Foreskin keratinocyte (primary cell): ENCODE measurements at places on chromosomes 2 and 18. TPM values are rescaled to one million over a fixed set of nuclear protein-coding genes. Genes with fewer than 3 reads are reported as not detected.

TRAPPC8 gene
- polyA plus RNA-seq = 11.1 and 13.3 TPM in 2 replicates

TGFA gene
- 30.5 and 37.1 TPM in 2 replicates for polyA plus RNA-seq

CCDC150 gene
- 2.4 and 2.5 TPM in 2 replicates for polyA plus RNA-seq

ONECUT2 gene
- under 0.01 TPM in 2 replicates for polyA plus RNA-seq

ABCG8 gene
- not detected in 2 replicates for polyA plus RNA-seq

ANKRD62 gene
- not detected in 2 replicates for polyA plus RNA-seq

TRIM43 gene
- polyA plus RNA-seq = not detected in 2 replicates

ADRA2B gene
- 0.01 and 0.04 TPM in 2 replicates for polyA plus RNA-seq

SKA1 gene
- 12.5 and 16.5 TPM in 2 replicates for polyA plus RNA-seq

STRN gene
- polyA plus RNA-seq = 3.1 and 3.9 TPM in 2 replicates

CFC1 gene
- not detected in 2 replicates for polyA plus RNA-seq
